ENCODE measurements at places on chromosomes 4 and X.
A peak's percentile ranks its signal among the peaks of the same experiment; 100 is the strongest.

DNA sequence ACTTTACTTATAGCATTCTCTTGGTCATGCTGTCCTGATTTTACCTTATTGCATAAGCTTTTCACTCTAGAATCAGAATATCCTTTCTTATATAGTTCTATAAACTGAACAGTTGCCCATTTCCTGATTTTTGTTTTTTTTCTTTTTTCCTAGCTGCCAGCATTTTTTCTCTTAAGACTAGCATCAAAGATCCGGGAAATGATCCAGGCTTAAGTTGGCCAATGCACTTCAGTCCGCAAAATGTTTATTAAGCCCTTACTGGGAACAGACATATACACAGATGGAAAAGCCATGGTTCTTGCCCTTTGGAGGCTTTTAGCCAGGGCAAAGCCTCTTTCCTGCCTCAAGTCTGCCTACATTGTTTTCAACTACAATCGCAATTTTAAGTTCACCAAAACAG, 10.1 kb upstream of the BMP2K start:
- no peak for DNase-seq

DNA sequence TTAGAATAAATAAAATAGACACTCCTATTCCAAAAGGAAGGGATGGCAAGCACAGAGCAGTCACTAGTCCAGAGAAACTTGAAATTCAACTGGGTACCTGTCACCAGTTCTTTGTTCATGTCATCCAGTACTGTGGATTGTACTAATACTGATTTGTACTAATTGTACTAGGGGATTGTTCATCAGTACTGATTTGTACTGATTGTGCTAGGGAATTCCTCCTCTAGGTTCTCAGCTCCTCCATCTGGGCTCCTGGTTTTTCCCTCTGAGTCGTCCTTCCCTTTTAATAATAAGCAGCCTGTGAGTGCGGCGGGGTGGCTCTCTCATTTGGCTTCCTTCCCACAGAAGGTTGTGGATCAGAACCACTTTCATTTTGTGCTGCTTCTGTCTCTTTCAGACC, 31.0 kb upstream of the SOD3 start:
- DNase-seq: no peak

DNA sequence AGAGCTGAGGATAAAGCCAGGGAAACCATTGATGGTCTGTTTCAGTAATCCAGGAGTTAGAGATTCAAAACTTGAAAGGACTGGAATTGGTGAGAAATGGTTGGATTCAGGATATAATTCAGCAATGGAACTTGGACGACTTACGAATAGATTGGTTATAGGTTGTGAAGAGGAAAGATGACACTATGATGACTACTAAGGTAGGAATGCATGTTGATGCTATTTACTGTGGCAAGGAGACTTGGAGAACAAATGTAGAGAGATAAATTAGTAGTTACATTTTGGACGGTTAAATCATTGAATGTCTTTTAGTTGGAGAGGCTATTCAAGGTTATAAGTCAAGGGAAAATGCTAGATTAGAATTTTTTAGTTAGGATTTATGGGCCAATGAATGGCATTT, 365.4 kb upstream of the TECRL start:
- no peak for DNase-seq

- no peak for DNase-seq
These were observed 339.3 kb downstream of the MID1IP1 start for GRCh38 chrX:39140581-39140980.

GRCh38 chr4:6626066-6626465, 14.4 kb upstream of the MRFAP1 start:
- DNase-seq: no peak

DNA sequence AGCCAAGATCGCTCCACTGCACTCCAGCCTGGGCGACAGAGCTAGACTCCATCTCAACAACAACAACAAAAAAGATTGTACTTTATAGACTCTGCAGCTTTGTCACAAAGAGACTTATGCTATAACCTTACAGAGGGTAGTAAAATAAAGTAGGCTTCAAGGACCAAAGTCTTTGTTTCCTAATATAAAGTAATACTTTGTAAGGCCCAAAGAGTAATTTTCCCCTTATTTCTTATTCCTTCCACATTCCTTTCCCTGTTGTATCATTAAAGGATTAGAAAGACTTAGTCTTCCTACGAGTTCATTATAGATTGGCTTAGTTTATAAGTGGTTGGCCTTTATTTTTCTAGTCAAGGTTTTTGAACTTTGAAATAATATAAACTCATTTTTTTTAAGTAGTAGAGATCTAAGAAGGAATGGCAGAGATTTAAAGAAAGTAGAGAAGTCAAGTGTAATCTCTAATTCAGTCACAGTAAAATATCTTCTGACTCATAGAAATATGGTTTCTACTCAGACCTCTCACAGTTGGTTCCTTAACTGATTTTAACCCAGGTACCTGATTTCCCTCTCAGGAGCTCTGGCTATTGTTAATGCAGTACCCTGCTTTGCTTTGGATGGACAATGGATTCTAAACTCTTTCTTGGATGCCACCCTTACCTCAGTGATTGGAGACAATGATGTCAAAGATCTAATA, 26.2 kb downstream of the YY2 start:
- DNase-seq: no peak

GRCh38 chr4:42676066-42676951, 19.4 kb upstream of the ATP8A1 start:
- DNase-seq: no peak

GRCh38 chr4:40629401-40630334, at the start of gene RBM47:
Gene RBM47, minus strand, starts transcription at chr4:40629864. Its CDS starts 190,971 bp downstream, at chr4:40438893.
- no peak for DNase-seq

- DNase-seq: no peak
These were observed 205.9 kb downstream of the STIM2 start for GRCh38 chr4:27066591-27066990.

DNA sequence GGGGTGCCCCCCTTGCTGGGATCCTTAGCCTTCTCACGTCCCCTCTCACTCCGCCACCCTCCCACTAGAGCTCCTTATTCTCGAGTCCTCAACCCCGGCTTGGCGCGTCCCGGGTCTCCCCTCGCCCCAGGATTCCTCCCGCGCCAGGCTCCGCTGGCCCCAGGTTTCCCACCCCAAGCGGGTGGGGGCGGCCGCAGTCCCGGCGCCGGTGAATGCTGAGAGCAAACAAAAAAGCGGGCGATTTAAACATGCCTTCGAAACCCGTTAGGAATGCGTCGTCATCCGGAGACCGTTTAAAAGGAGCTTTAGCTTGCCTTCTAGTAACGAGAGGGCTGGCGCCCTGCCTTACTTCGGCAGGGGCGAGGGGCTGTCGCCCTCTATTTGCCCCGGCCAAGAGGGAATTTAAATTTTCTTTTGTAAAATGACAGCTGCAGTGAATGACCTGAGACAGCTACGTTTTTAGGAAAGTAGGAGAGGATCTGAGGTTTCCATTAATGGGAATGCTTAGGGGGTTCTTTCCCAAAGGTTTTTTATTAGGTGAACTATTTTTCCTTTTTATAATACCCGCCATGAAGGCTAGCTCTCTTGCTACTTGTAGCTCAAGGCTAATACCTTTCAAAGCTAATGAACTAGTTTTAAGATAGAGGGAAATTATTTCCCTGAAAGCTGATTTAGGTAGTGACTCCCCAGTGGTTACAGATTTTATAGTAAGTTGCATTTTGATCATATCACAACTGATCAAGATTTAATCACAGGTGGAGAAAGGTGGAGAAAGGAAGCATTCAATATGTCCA, 3.1 kb downstream of the JADE1 start:
- DNase-seq: no peak

GRCh38 chrX:16579517-16579916, 70.4 kb upstream of the S100G start:
- no peak for DNase-seq

- no peak for DNase-seq
These were observed 252.1 kb upstream of the ADGRL3 start for GRCh38 chr4:60948008-60948407.

DNA sequence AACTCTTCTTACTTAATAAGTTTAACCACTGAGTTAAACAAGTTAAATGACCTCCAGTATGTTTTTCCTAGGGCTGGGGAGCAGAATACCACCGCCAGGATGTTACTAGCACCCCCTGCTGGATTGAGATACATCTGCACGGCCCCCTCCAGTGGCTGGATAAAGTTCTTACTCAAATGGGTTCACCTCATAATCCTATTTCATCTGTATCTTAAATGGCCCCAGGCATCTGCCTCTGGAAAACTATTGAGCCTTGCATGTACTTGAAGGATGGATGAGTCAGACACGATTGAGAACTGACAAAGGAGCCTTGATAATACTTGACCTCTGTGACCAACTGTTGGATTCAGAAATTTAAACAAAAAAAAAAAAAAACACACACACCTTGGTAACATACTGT, 61.5 kb upstream of the MMAA start:
- peak; percentile 12 for DNase-seq

DNA sequence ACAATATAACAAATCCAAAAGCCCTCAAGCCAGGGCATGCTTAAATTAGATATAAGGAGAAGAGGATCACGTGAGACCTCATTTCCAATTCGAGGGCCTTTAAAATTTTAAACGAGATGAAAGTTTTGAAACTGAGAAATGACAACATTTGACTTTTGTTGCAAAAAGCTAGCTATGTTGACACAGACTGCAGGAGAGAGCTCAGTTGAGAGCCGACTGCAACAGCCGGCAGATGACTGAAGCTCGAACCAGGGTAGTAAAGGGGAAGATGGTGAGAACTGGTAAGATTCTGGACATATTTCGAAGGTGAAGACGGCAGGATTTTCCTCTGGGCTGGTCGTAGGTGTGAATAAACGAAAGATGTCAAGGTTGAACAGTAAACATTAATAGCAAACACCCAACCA, 773 bp downstream of the PRMT9 start:
- DNase-seq: no peak

- DNase-seq: no peak
These were observed 12.0 kb downstream of the BCOR start for GRCh38 chrX:40085714-40086113.

DNA sequence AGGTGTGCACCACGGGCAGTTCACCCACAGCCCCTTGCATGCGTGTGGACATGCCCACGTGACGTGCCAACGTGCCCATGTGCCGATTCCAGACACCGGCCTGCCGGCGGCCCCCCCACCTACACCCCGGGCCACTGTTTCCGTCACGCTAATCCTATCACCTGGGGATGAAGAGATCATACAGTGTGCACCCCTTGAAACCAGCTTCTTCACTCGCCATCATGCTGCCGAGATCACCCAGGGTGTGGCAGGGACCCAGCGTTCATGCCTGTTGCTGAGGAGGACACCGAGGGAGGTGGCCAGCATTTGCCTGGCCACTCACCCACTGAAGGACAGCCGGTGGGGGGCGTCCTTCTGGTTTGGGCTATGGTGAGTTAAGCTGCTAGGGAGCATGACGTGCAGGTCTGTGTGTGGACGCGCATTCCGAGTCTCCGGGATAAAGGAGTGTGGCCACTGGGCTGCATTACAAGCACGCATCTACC, 14.1 kb downstream of the CTBP1 start:
- no peak for DNase-seq

DNA sequence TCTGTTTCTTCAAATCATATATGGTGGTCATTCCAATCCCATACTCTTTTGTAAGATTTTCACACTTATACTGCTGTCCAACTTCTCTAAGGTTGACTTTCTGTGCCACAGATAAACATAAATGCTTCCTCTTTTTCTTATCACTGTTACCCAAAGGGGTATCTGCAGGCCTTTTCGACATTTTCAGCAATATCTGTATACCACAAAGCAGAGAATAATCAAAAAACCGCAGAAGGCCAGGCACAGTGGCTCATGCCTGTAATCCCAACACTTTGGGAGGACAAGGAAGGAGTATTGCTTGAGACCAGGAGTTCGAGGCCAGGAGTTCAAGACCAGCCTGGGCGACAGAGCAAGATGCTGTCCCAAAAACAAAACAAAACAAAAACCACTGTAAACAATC, 3.1 kb upstream of the RFC1 start:
- no peak for DNase-seq

DNA sequence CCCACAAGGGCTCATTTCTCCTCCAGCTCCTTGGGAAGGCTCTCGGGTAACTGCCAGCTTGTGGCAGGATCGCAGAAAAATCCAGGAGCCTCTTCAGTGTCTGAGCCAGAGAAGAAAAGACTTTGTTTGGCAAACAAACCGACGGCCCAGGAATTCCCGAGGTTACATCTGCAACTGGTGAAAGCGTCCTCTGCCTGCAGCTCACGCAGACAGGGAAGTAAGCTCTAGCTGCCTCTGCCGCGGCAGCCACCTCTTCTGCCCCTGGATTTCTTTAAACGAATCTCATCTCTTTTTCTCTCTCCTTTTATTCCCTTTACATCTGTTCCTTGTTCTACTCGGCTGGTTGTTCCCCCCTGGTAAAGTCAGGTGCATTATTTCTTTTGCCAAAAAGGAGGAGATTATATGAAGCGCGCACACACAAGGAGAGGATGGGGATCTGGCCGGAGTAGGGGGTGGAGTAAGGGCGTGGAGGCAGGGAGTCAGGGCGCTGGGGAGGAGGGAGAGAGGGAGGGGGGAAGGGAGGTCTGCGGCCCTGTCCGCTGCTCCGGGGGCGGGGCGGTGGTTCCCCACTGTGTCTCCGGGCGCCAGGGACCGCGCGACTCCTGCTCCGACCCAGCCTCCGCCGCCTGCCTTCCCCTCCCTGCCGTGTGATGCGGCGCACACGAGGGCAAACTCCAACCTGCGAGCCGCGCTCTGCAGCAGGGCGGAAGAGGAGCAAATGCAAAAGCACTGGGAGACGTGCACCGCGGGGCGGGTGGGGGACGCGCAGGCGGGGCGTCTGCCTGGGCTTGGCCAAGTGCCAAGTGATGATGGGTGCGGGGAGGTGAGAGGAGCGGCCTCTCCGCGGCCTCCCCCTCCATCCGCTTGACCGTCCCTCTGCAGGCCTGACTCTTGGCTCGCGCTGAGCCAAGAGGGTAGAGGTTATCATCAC, at the start of gene DCHS2:
DCHS2 (minus strand) TSS at position 459 of the 931 bp plus-strand sequence; CDS start at position 15, 444 bp downstream.
- DNase-seq: no peak

- DNase-seq: no peak
These were observed 2.7 kb downstream of the TMEM154 start for GRCh38 chr4:152677117-152677516.

GRCh38 chr4:41535911-41536371, 2.0 kb upstream of the LIMCH1 start:
- DNase-seq: no peak

DNA sequence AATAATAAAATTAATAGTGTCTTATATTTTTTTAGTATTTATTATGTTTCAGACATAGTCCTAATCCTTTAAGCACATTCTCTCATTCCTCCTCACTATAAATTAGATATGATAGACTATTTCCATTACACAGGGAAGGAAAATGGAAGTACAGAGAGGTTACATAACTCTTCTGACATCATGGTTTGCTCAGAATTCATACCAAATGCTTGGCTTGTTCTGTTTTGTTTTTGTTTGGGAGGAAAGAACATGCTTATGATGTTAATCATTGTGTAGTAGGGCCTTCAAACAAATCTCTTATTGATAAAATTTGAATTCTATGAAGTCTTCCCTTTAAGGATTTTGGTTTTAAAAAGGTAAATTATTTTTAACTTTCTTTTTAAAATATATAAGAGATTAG, 59.5 kb downstream of the RXFP1 start:
- no peak for DNase-seq

GRCh38 chr4:116636917-116637316, 448.5 kb downstream of the TRAM1L1 start:
- no peak for DNase-seq
